ENCODE measurements at places on chromosomes 3 and 15. TPM values are rescaled to one million over a fixed set of nuclear protein-coding genes. Genes with fewer than 3 reads are reported as not detected.

POC1A gene
- 9.8 TPM for total RNA-seq

KNG1 gene
- not detected for total RNA-seq

FBXO40 gene
- total RNA-seq, result not detected

SLITRK3 gene
- total RNA-seq, result not detected

DNA sequence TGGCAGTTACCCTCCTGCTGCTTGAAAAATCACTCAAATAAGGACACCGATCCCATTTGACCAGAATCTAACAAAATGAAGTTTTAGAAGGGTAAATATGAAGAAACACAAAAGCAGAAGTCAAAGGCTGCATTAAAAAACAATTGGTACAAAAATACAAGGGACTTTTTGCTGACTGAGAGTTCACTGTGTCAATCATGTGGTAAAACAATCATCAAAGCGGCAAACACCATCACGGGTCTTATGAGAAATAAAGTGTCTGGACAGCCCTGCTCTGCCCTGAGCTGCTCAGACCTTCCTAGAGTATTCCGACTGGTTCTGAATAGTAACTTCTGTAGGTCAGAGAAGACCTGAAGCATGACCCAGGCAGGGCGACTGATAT is 137.2 kb upstream of the RAD18 start:
- DNase-seq, result no peak
- no peak overlapping the region for H3K4me3 ChIP-seq
- peaks cover 15% of the 10 kb centered on the region for H3K36me3 ChIP-seq
- no peaks in the 10 kb centered on the region for H3K27me3 ChIP-seq
- no peaks in the 10 kb centered on the region for H3K4me1 ChIP-seq
- no peak overlapping the region for H3K27ac ChIP-seq

- peak overlapping the region; percentile 38 for H3K4me3 ChIP-seq
- H3K4me1 ChIP-seq, result peaks cover 49% of the 10 kb centered on the region
- peak overlapping the region; percentile 79 for H3K27ac ChIP-seq
- H3K27me3 ChIP-seq, result no peaks in the 10 kb centered on the region
- peak; percentile 70 for DNase-seq
- peaks cover 47% of the 10 kb centered on the region for H3K36me3 ChIP-seq
Measured at GRCh38 chr3:149648525-149648924, 9.3 kb downstream of the WWTR1 start.

DNA sequence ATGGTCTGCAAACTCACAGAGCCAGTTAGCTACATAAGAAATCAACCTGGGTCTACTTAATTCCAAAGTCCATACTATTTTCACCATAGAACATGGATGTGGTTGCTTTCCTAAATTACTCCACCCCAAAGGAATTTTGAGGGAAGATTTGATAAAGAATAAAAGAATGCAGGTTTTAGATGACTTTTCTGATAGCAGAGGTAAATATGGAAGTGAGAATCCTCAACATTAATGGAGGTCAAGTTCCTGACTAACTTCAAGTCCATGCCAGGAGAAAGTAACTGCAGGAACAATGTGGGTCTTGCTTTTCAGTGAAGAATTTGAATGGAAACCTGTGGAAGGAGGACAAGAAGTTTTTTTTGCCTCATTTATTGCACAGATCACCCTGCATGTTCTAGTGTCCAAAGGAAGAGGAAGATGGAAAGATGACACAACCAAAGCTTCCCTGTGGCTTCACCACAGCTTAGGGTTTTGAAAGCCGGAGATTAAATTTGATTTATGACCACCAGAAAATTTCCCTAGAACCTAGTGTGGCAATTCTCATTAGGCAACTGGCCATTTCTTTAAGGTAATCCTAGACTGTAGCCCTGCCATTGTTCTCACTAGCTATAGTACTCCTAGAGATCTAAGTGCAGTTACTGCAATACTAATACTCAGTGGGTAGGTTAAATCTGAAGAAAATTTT is 429.7 kb downstream of the RAP2B start:
- H3K4me1 ChIP-seq, result no peaks in the 10 kb centered on the region
- H3K36me3 ChIP-seq, result no peaks in the 10 kb centered on the region
- H3K4me3 ChIP-seq, result no peak overlapping the region
- no peak for DNase-seq
- H3K27ac ChIP-seq, result no peak overlapping the region
- no peaks in the 10 kb centered on the region for H3K27me3 ChIP-seq

- H3K27me3 ChIP-seq, result no peaks in the 10 kb centered on the region
- H3K4me1 ChIP-seq, result peaks cover 19% of the 10 kb centered on the region
- H3K27ac ChIP-seq, result no peak overlapping the region
Measured at GRCh38 chr3:180176059-180176458, 139.3 kb upstream of the PEX5L start.

PAQR5 gene
- total RNA-seq, result 16.7 TPM

GRCh38 chr3:125212091-125212508 is 448 bp downstream of the SLC12A8 start:
- peaks cover 18% of the 10 kb centered on the region for H3K4me1 ChIP-seq
- peak overlapping the region; percentile 73 for H3K27ac ChIP-seq
- peak; percentile 40 for DNase-seq
- H3K27me3 ChIP-seq, result no peaks in the 10 kb centered on the region
- H3K36me3 ChIP-seq, result no peaks in the 10 kb centered on the region
- peak overlapping the region; percentile 76 for H3K4me3 ChIP-seq

GRCh38 chr15:97966924-97967620 is 6.6 kb downstream of the ARRDC4 start:
- H3K27ac ChIP-seq, result no peak overlapping the region
- peaks cover 50% of the 10 kb centered on the region for H3K36me3 ChIP-seq
- H3K4me3 ChIP-seq, result no peak overlapping the region
- peaks cover 36% of the 10 kb centered on the region for H3K4me1 ChIP-seq

GRCh38 chr15:32918547-32918946 is 200.7 kb downstream of the GREM1 start:
- H3K27me3 ChIP-seq, result no peaks in the 10 kb centered on the region
- H3K4me1 ChIP-seq, result no peaks in the 10 kb centered on the region
- no peak overlapping the region for H3K27ac ChIP-seq
- no peak for DNase-seq
- H3K4me3 ChIP-seq, result no peak overlapping the region

DNA sequence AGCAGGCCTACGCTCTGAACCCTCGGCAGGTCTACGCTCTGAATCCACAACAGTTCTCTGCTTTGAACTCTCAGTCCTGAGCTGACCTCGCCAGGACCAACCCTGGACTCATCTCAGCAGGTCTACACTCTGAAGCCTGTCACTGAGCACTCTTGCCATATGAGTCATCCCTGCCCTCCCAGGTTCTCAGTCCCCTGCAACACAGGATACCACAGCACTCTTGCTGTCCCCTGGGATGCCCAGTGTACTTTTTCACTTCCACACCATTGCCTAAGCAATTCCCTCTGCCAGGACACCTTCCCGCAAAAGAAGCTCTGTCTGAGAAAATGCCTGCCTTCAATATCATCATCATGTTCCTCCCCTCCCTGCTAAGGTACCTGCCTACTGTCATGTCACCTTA is 42.0 kb downstream of the NUP210 start:
- H3K27ac ChIP-seq, result no peak overlapping the region
- peaks cover 4% of the 10 kb centered on the region for H3K36me3 ChIP-seq
- H3K27me3 ChIP-seq, result no peaks in the 10 kb centered on the region
- no peak overlapping the region for H3K4me3 ChIP-seq
- no peaks in the 10 kb centered on the region for H3K4me1 ChIP-seq
- peak; percentile 33 for DNase-seq

- H3K4me3 ChIP-seq, result no peak overlapping the region
- no peaks in the 10 kb centered on the region for H3K36me3 ChIP-seq
- no peak for DNase-seq
Measured at GRCh38 chr3:133828576-133829309, 23.1 kb downstream of the SRPRB start.

GRCh38 chr3:43366481-43366880 is 80.1 kb downstream of the SNRK start:
- H3K4me1 ChIP-seq, result no peaks in the 10 kb centered on the region
- no peak overlapping the region for H3K4me3 ChIP-seq

DNA sequence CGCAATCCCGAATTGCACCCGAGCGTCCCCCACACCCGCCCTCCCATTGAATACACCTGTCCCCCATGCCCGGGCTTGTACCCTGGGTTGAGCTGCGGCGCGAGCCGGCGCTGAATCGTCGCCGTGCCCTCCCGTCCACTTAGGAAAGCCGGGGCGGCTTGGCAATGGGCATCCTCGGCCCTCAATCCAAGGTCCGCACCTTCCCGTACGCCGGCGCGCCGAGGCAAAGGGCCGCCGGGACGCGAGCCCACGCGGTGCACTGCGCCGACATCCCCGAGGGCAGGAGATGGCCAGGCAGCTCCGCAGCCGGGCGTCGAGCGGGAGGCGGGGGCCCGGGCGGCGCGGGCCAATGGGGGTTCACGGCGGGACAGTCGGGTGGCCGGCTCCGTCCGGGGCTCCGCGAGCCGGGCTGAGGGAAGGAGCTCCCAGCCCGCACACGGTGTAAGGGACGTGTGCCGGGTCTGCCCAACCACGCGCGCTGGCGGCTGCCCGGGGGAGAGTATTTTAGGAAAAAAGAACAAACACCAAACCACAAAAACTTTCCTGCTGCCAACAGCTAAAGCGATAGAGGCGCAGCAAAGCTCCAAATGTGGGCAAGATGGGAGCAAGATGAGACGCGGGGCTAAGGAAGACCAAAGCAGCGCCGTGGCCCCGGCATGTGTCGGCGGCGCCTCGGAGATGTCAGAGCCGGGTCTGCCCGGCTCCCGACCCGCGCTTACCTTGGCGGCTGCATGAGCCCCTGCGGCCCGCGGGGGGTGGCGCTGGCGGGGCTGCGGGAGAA is 621 bp downstream of the RGMA start:
- H3K27me3 ChIP-seq, result peaks cover 23% of the 10 kb centered on the region
- peak overlapping the region; percentile 69 for H3K4me3 ChIP-seq
- H3K27ac ChIP-seq, result no peak overlapping the region
- H3K36me3 ChIP-seq, result no peaks in the 10 kb centered on the region
- peak; percentile 30 for DNase-seq
- no peaks in the 10 kb centered on the region for H3K4me1 ChIP-seq

DNA sequence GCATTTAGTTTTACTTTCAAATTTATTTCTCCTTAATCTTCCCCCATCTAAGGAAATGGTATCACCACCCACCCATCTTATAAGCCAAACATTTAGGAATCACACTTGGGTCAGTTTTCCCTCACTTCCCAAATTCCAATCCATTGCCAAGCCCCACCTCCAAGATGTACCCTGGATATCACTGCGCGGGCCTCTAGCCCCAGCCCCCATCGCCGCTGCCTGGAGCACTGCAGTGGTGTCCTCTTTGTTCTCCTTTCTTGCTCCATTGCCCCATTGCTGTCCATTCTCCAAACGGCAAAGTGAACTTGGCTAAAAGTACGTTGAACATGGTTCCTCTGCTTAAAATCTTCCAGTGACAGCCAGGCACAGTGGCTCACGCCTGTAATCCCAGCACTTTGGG is 267.8 kb downstream of the SHOX2 start:
- H3K27ac ChIP-seq, result no peak overlapping the region
- no peaks in the 10 kb centered on the region for H3K27me3 ChIP-seq
- H3K36me3 ChIP-seq, result no peaks in the 10 kb centered on the region
- H3K4me3 ChIP-seq, result no peak overlapping the region
- H3K4me1 ChIP-seq, result no peaks in the 10 kb centered on the region

SAMMSON gene
- total RNA-seq, result not detected

DNA sequence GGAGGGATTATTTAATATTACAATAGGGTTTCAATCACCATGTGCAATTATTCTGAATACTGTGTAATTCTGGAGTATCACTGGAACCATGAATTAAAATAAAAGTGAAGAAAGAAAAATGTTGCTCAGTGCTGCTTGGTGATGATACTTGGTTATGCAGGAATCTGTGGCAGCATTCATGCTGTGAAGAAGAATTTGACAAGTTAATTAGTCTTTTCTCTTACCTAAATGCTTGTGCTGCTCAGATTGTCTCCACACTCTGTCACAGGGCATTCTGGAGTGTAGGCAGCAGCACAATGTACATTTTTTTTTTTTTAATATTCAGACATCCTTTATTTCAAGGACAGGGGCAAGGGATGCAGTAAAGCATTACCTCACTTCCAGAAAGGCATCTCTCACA is 749.3 kb upstream of the CADM2 start:
- H3K27me3 ChIP-seq, result no peaks in the 10 kb centered on the region
- no peak overlapping the region for H3K27ac ChIP-seq
- DNase-seq, result no peak
- H3K36me3 ChIP-seq, result no peaks in the 10 kb centered on the region

DNA sequence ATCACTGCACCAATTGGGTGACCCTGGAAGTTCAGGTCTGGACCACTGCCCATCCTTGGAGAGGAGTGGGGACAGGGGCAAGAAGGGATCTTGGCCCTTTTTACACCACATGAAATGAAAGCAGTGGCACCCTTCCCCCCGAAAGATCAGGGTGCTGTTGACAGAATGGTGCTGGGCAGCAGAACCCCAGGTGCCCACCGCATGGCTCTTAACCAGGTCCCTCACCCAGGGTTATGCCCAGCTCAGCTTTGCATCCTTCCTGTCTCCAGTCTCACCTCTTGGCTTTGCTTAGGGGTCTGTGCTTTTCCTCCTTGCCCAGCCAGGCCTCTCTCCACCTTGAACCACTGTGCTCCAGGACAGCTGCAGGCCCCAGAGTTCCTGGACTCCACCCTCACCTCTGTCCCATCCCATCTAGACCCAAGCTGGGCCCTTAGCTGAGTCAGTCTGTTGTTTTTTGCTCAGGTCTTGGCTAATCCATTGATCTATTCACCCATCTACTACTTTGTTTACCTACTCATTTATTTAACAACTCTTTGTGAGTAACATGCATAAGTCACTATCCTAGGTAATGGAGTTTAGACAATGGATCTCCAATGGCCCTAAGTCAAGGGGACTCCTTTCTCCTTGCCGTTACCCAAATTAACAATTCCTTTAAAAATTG is 77.1 kb upstream of the PRR23E start:
- no peak for DNase-seq
- H3K27ac ChIP-seq, result no peak overlapping the region
- H3K27me3 ChIP-seq, result peaks cover 21% of the 10 kb centered on the region
- no peak overlapping the region for H3K4me3 ChIP-seq

IL17RB gene
- 0.42 TPM for total RNA-seq

C3orf18 gene
- total RNA-seq, result 1.3 TPM

DNA sequence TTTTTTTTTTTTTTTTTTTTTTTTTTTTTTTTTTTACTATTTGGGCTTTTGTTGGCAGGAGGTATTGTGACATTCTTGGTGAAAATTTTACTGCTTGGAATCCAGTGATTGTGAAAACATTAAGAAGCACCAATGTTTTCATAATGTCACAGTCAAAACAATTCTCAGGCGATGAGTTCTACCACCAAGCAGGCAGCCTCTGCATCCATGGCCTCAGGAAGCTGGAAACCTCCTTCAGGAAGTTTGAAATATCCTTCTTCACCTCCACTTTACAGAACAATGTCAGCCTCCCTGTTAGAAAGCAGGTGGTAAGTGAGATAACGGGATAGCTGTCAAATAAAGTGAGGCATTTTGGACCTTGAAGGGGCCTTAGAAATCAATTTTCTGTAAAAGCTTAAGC is 98.3 kb downstream of the MEX3B start:
- peaks cover 6% of the 10 kb centered on the region for H3K36me3 ChIP-seq
- no peaks in the 10 kb centered on the region for H3K27me3 ChIP-seq
- H3K4me1 ChIP-seq, result peaks cover 5% of the 10 kb centered on the region
- peak; percentile 35 for DNase-seq

ZNF620 gene
- 2.9 TPM for total RNA-seq

GRCh38 chr15:58438956-58439355 is 7.2 kb downstream of the LIPC start:
- no peak overlapping the region for H3K4me3 ChIP-seq
- H3K27me3 ChIP-seq, result no peaks in the 10 kb centered on the region
- DNase-seq, result peak; percentile 62
- H3K36me3 ChIP-seq, result no peaks in the 10 kb centered on the region
- no peak overlapping the region for H3K27ac ChIP-seq
- peaks cover 24% of the 10 kb centered on the region for H3K4me1 ChIP-seq

CHRNA7 gene
- total RNA-seq, result 0.23 TPM
